DMS53 (cell line): ENCODE measurements at places on chromosomes 11 and 22.
A peak's percentile ranks its signal among the peaks of the same experiment; 100 is the strongest.

DNA sequence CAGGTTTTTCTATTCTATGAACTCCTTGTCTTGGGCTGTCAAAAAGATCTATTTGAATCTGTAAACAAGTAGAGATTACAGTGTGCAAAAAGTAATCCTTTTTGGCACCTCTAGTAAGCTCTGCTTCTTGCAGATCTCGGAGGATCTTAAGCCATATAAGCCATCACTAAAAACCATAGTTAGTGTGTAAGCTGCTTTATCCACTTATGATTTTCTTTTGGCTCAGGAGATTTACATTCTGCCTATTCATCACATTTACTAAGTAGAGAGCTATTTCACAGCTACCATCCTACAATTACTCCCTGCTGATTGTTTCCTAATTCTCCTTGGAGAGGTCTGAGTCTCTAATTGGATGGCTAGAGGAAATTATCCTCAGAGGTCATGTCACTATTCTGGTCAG, 385.7 kb downstream of the AASDHPPT start:
- no peak for DNase-seq

DNA sequence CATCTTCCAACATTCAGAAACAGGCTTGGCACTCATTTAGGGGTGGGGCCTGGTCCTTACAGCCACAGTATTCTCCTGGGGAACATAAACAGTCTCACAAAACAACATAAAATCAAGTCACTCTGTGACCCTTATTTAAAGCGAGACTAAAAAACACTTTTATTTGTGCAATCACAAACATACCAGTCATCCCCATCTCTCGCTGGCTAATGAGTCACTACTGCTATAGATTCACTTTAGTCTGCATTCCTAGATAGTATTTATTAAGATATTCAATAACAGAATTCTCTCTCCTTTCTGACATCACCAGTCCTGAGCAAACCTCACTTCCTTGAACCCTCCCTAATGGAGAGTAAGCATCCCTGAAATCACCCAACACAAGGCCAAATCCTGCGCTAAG, 68.0 kb downstream of the ZBTB44 start:
- DNase-seq = no peak

- DNase-seq = peak; percentile 78
These were observed 46.3 kb upstream of the SYT13 start for GRCh38 chr11:45332276-45332934.

DNA sequence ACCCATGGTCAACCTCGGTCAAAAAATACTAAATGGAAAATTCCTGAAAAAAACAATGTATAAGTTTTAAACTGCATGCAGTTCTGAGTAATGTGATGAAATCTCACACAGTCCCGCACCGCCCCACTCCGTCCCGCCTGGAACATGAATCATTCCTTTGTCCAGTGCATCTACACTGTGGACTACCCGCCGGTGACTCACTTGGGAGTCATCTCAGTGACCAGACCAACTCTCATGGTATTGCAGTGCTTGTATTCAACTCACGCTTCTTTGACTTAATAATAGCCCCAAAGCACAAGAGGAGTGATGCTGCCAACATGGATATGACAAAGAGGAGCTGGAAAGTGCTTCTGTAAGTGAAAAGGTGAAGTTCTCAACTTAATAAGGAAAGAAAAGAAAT, 48.8 kb downstream of the ARHGAP32 start:
- peak; percentile 93 for DNase-seq

DNA sequence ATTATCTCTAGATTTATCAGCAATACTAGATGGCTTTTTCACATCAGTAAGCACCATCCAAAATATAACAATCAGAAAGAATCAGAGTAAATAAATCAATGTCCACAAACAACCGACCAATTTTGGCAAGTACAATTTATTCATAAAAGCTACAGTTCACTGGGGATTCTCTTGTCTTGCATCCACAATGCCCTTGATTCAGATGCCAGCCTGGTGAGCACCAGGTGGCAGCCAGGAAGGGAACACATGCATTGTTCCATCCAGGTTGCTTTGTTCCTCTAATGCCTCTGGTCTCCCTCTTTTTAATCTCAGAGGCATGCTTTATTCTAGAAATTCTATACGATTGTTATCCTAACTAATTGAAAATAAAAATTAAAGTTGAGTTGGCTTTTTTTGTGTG, 242.1 kb upstream of the KIRREL3 start:
- no peak for DNase-seq

GRCh38 chr11:127470306-127470884, 469.8 kb upstream of the KIRREL3 start:
- DNase-seq = peak; percentile 67

DNA sequence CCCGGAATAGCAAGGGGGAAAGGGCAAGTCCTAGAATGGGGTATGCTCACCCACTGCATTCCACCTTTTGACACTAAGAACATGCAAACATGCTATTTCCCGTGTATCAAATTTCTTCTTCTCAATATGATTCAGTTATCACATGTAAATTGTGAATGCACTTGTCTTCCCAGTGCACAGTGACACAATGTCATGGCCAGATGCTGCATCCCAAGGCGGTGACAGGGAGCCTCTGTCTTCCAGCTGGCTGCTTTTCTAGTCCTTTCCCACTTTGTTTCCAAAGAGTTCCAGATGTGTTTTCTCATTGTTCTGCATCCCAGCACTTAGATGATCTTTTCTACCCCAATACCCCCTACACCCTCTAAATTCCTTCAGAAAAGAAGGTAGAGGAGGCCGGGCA, 12.4 kb downstream of the SLC25A18 start:
- no peak for DNase-seq

- DNase-seq = no peak
These were observed 90.6 kb downstream of the DSCAML1 start for GRCh38 chr11:117706322-117706814.

- DNase-seq = no peak
These were observed 11.6 kb downstream of the LRRC32 start for GRCh38 chr11:76658651-76659650.

DNA sequence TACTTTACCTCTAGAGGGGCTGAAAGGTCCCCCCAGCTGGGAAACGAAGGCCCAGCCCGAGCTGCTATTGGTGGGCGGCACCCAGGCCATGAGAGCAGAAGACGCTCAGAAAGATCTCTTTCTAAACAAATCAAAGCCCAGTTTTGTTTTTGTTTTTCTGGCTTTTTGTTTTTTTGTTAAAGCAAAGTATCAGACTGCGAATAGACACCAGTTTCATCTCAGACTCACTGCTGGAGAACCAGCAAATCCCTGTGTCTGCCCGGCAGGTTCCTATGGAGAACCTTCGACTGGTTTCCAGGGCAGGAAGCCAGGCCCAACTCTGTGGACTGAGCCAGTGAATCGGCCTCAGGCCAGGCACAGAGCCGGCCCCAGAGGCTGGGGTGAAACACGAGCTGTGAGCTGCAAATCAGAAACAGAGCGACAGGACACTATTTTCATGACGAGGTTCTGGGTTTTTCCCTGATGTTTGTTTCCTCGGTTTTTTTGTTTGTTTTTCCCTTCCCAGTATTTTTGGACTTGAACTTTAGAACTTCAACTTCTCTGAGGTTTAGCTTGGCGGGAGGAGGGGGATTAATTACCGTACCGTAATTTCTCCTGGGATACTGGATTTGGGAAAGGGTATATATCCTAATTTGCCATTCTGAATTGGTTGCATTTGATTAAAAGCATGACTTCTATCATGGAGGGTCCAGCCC, 16.0 kb upstream of the B4GALNT4 start:
- DNase-seq = no peak

DNA sequence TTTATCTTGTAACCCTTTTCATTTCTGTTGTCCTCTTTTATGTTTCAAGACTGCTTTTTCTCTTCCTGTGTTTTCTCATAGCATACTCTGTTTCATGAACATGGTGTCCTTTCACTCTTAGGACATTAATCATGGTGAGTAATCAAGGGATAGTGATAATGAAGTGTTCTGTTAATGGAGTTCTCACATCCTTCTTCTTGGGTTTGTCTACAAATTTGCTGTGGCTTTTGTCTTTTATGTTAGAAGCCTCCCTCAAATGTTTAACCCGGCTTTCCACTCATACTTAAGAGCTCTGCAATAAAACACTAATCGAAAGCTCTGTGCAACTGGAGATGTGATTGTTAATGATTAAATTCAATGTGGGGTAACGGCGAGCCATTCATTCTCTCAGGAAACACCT, 593.6 kb downstream of the NELL1 start:
- DNase-seq = no peak

DNA sequence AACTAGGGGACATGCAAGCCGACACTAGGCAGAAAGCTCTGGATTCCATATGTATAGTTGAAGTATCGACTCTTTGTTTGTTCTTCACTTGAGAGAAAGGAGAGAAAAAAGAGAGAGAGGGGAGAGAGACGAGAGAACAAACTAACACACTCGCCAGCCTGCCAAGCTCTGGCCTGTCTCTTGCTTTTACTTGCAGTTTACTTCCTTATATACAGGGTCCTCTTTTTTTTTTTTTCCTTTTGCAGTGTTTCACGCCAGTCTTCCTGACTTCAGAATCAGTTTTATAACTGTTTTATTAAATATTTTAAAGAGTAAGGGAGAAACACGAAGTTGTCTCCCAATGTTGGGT, 19.9 kb downstream of the TEAD1 start:
- DNase-seq = peak; percentile 93

- peak; percentile 45 for DNase-seq
These were observed 43.1 kb upstream of the ATXN10 start for GRCh38 chr22:45628515-45628914.
